NCI-H1694 treated with DMSO at 0.1 percent for 48 hours (cell line): ENCODE measurements at places on chromosomes 5 and 9.

DNA sequence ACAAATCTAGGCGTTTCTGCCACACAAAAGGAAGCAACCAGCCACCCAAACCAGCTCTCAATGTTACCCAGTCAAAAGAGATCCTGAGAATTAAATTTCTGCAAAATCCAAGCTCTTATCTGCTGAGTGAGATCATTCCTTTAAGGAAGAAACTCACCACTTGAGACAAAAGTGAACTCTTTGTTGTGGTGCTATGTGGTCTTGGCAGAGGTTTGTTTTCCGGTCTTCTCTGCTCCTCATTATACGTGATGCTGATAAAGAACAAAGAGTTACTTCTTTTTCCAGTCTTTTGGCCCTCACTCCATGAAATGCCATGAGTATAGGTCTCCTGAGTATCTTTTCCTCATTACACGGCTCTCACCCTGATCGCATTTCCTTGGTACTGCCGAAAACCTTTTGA, 82.1 kb downstream of the PRKACG start:
- DNase-seq: no peak

DNA sequence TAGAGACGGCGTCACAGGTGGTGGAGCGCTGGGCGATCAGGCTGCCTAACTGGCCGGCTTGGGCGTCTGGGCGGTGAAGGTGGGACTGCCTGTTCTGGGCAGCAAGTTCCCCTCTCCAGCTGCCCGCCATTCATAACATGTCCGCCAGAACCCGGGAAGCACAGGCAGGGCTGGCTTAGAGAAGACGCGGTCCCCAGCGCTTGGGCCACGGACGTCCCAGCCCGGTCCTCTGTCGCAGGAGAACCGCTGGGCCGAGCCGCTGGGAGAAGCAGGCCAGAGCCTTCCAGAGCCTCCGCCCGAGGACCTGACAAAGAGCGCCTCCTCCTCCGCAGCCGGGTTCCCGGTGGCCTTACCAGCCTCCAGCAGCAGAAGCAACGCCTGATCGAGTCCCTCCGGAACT, 15.2 kb upstream of the HAND1 start:
- no peak for DNase-seq

- DNase-seq: no peak
Measured at GRCh38 chr5:15516486-15516885, 16.5 kb downstream of the FBXL7 start.

- peak; percentile 55 for DNase-seq
Measured at GRCh38 chr5:124582561-124582840, 163.9 kb downstream of the ZNF608 start.

DNA sequence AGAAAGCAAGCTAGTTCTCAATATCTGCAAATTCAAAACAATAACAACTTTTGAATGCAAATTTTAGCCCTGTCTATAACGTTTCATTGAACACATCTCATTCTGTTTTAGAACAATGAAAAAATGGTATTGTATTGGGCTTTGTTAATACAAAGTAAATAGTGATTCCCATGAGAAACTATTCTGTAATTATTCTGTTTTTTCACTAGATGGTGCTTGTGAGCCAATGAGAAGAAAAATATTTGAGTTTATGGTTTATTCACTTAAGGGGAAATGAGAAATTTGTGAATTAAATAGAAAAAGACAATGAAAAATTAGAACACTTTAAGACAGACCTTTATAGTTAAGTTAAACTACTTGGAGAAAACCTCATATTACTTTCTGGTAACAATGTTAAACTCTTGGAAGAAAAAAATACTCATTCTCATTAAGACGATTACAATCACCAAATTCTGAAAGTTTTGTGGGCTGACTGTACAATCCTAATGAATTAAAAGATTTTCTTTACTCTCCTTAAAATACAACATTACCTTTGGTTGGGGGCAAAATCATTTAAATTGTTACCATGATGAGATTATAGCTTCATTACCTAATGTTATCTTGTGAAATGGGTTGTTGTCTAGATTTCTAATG, 127.0 kb downstream of the NNT start:
- DNase-seq: peak; percentile 49

GRCh38 chr5:42951293-42951840, 88.8 kb downstream of the ANXA2R start:
- peak; percentile 18 for DNase-seq

DNA sequence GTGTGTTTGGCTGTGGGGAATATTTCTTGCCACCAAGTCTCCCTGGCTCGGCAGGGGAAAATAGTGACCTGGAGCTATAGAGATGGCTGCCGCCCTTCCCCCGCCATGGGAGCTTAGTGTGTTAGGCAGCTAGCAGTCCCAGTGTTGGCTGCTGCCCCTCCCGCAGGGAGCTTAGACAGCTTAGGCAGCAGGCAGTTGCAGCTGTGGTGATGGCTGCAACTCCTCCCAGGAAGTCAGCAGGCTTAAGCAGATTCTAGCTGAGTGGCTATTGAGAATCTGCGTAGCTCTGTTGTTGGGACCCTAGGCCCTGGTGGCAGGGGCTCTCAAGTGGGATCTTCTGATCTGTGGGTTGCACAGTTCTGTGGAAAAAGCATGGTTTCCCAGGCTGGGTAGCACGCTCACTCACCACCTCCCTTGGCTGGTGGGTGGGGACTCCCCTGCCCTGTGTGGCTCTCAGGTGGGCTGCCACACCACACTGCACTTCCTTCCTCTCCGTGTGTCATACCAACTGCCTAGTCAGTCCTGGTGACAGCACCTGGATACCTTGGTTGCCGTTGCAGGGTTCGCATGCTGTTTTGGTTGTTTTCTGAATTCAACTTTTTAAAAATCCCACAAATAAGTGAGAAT, 9.3 kb downstream of the OR1N2 start:
- no peak for DNase-seq

DNA sequence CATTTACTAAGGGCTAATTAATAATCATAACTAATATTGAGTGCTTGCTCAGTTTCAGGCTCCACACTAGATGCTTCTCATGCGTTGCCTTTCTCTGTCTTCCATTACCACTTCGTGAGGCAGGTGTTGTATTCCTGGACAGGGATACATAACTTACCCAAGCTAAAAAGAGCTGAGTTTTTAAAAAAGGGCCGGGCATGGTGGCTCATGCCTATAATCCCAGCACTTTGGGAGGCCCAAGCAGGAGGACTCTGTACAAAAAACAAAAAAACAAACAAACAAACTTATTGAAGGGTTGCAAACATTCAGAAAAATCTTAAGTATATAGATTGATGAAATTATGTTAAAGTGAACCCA, 12.1 kb upstream of the ANKRD33B start:
- no peak for DNase-seq

DNA sequence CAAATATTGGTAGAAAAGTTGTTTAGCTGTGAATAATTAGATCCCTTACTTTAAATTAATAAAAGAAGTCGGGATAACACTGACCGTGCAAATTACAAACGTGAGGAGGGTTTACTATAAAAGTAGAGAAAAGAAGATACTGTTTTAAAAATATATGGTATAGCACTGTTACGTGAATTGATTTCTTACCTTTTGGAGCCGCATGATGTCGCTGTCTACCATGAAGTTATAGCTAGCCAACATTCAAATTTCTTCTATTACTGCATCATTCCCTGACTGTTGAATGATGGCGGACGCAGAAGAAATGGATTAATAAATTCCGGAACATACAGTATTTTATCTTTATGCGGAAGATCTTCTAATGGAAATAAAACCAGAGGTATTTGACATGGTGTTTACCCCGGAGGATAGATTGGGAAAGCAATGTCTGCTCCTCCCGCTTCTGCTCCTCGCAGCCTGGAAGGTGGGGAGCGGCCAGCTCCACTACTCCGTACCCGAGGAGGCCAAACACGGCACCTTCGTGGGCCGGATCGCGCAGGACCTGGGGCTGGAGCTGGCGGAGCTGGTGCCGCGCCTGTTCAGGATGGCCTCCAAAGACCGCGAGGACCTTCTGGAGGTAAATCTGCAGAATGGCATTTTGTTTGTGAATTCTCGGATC, at the start of gene PCDHA6:
PCDHA6 (plus strand) TSS at position 257 of the 658 bp plus-strand sequence; CDS start at position 389, 132 bp downstream.
- no peak for DNase-seq

GRCh38 chr9:6218099-6218502, 2.5 kb downstream of the IL33 start:
- no peak for DNase-seq

- DNase-seq: no peak
Measured at GRCh38 chr9:33143241-33143661, 23.9 kb downstream of the B4GALT1 start.
